Activated CD4-positive, alpha-beta T cell treated with anti-CD3 and anti-CD28 coated beads, Interleukin-2, amount 10 ng/mL, durations not matched to agents 7 days and 5 days (primary cell): ENCODE measurements at places on chromosomes 1 and 21.

DNA sequence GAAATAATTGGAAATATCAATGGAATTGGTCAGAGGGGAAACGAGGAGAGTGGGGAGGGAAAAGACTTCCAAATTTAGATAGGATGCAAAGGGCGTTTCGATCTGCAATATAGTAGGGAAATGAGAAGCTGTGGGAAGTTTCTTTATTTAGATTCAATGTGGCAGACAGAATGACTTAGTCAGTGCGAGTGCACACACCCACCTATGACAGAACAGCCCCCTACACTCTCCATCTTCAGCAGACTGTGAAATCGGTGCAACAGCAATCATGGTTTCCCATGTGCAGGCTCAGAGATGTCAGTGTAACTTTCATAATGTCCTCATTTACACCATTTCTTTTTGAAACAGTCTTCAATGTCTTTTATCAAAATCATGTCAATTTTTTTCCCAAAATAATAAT lies 46.0 kb downstream of the DIP2A start:
- no peak for DNase-seq

DNA sequence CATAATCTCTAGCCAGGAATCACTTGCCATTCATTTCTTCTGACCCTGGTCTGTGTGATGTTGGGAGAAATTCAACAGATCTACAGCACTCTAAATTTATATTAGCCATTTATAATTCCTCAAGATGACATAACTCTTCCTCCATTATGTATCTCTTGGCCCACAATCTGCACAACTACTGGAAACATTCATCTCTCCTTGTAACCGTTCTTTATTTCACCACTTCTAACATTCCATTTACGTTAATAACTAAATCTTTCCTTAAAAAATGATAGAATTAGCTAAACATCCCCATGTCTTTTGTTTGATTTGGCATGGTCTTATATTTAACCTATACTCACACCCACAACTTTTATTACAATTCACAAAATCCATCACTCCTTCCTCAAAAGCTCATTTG lies 166.0 kb downstream of the COL11A1 start:
- DNase-seq: no peak

DNA sequence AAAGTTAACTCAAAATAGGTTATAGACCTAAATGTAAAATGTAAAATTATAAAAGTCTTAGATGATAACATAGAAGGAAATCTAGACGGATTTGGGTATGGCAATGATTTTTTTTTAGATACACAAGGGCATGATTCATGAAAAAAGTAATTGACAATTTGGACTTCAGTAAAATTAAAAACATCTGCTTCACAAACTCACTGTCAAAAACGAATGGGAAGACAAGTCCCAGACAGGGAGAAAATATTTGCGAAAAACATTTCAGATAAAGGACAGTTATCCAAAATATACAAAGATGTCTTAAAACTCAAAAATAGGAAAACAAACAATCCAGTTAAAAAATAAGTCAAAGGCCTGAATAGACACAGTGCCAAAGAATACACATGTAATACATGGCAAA lies 9.7 kb upstream of the PTGS2 start:
- DNase-seq: no peak

- no peak for DNase-seq
These were observed 21.5 kb downstream of the LRIG2 start for GRCh38 chr1:113094506-113094905.

DNA sequence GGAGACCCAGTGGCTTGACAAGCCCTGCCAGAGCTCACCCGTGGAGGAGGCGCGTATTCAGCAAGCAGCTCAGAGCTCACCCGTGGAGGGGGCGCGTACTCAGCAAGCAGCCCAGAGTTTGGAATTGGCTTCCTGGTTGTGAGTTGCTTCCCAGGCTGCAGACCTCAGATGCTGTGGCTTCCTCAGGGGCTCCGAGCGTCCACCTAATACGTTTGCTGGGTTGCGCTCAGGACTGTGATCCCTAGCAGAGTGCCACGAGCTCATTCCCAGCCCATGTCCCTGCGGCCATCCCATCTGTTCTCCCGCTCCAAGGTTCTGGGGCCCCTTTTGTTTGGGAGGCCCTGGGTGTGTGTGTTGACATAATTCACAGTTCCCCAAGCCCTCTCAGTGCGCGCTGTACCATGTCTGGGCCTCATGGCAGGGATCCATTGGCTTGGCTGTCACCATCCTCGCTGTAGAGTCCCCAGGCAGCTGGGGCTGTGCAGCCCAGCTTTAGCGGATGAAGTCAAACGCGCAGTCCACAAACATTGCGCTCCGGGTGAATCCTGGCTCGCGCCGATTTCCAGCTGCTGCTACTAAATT lies 3.6 kb downstream of the AJAP1 start:
- DNase-seq: no peak

- DNase-seq: no peak
These were observed 17.2 kb downstream of the NFYC start for GRCh38 chr1:40708750-40709099.
